ENCODE measurements at places on chromosomes 4 and X.
A peak's percentile ranks its signal among the peaks of the same experiment; 100 is the strongest.

DNA sequence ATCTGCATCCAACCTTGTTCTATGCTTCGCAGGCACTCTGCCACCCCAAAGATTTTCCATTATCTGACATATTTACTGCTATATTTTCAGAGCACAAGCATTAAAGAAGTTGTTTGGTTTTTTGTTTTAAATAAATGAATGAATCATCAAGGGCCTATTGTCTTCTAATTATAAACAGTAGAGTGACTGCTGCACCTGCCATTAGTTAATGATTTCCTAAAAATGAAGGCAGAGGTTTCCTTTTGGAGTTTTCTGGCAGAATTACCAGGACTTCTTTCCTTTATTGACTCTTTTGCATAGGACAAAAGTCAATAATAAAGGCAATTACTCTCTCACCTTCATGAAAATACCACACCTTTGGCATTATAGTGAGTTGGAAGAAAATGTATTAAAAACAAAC lies 238.1 kb downstream of the INPP4B start:
- DNase-seq = no peak

DNA sequence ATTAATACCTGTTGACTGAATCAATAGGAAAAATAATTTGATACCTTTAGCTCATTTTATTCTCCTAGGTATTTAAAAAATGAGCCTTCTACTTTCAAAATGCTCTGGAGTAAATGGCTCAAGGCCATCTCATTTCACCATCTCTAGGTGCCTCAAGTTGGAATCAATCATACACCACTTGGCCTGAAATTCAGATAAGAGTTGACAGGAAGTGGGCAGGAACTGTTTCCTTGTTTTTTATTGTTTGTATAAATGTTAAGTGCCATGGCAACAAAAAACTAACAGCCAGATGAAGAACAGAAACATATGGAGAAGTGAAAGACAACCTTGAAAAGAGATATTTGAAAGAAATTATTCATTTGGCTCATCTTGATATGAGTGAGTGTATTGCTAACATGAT lies 12.4 kb downstream of the LIMCH1 start:
- DNase-seq = no peak

DNA sequence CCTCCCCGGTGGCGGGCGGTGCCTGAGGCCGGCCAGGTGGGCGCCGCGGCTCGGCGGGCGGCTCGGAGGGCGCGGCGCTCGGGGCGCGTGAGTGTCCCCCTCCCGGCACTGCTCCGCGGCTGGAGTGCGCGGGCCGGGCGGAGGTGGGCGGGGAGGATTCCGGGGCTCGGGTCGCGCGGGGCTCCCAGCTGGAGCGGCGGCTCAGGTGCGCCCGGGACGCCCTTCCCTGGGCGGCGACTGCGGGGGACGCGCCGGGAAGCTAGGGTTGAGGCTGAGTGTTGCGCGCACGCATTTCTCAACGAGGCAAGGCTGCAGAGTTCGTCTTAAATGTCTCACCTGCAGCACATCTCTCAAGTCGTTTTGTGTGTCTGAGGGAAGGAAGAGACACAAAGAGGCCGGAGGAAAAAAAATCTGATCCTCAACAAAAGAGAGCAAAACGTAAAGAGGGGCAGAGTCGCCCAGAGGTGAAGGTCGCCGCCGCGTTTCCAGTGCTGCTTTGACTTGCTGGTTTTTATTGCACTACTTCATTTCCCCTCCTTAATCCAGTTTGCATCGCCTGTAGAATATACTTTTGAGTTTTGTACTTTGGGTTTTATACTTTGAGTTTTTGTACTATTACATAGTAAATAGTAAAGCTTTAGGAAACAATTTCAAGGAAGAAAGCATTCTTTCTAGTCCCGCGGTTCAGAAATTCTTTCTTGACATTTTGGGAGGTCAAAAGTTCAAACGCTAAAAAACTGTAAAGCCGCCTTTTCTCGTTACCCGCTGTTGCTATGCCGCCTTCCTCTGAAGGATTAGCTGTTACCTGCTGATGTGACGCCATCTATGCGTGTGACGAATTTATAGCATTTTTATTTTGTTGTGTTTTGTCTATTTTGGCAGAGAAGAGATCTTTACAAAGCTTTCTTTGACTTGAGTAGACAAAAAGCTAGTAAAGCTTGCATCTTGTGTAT lies 106.5 kb upstream of the STOX2 start:
- DNase-seq = peak; percentile 62

DNA sequence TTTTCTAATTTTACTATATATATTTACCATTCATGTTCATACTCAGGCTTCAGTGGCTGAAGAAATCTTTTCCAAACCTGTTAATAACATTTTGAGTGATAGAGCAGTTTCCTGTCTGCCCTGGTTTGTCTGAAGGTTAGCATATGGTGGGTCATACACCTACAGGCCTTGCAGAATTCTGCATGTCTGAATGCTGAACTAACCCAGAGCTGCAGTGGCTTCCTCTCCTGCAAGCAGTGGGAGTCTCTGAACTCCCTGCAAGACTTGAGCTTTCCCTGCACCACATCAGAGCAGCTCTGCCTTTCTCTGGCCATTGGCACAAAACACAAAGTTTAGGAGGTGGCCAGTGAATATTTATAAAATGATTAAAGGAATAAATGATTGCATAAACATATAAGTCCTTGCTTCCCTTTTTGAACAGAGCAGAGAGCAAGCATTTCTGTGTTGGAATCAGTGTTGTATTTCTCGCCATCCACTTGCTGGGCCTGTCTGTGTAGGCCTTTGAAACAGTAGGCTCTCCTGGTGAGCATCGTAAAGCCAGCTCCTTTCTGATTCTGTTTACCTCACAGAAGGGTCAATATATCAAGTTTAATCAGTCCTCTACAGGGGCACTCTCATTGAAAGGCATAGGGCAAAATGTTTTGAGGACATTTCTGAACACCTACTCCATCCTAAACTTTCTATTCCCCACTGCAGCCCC lies 15.0 kb upstream of the UNC5C start:
- DNase-seq = no peak

GRCh38 chrX:13699183-13699826 lies 10.4 kb downstream of the RAB9A start:
- DNase-seq = no peak

DNA sequence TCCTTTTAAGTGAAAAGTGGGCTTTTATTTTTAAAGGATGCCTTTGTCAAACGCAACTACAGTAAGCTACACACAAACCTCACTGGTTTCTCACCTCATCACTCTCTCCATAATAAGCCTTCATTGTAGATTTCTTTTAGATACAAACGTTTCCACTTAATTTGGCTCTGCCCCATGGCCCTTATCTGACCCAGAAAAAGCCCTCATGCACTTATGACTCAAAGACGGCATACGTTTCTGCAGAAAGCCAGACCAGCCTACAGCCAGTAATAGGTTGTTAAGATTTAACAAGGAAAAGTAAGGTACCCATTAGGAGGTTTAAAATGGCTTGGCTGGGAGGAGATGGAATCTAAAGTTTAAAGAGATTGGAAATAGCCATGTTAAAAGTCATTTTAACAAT lies 914.6 kb upstream of the INTU start:
- no peak for DNase-seq

GRCh38 chr4:1154523-1155182 lies 17.7 kb downstream of the SPON2 start:
- DNase-seq = no peak

DNA sequence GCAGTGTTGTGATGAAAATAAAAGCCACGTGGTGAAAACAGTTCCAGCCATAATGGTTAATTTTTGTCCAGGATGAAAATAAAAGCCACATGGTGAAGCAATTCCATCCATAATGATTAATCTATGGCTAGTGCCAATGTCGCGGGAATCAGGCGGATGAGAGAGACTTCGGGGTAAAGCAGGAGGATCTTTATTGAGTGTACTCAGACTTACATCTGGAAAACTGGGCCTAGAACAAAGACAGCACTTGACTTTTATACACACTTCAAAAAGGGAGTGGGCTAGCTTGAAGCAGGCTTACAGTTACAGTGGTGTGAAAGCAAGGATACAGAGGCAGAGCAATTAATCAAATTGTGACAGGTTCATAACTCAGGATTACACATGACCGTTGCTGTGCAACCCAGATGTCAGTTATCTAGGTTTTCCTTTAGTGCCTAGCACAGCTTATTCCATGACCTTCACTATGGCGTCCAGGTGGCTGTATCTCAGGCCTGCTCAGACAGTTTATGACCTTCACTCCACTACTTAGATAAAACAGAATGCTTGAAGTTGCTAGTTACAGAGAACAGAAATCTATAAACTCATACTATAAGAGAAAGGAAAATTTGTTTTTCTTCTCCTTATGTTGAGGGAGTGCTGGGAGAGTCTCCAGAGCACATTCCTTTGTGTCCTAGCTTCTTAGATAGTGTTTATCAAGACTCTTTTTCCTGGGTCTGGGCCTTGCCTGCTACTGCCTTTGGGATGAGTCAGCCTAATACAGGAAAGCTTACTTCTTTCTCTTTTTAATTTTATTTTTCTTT lies 5.9 kb upstream of the PLA2G12A start:
- no peak for DNase-seq
